Breast epithelium (tissue), 4 donors: ENCODE measurements at places on chromosomes 16 and 17. TPM values are rescaled to one million over a fixed set of nuclear protein-coding genes. Genes with fewer than 3 reads are reported as not detected.

The USH1G gene
- total RNA-seq = not detected

The KRTAP9-2 gene
- total RNA-seq = not detected

The GNAO1 gene
- total RNA-seq = 0.96 TPM

DNA sequence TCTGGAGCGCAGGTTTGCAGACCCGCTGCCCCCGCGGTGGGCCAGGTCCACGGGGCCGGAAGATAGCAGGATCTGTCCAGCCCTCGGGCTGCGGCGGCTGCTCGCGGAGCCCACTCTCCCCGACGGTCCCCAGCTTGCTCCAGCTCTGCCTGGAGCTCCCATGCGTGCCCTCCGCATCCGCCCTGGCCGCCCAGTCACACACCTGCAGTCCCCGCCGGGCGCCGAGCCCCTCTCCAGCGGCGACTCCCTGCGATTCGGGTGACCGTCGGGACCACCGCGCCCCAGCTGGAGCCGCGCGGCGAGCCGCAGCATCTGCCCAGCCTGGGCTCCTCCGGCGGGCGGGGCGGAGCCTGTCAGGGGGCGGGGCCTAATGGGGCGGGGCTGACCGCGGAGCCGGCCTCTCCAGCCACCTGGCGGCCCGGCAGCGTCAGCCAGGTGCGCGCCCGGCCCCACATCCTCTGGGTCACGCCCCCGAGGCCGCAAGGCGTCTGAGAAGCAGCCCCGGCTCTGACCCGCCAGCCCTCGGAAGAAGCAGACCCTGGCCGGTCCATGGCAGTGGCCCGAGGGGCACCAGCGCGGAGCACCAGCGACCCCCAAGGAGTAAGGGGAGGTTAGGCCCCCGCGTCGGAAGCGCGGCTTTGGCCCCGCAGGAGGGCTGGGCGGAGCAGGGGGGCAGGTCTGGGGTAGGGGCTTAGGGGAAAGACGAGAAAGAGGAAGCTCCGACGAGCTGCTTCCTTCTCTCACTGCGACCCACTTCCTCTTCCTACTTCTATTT, at the start of gene PIK3R5:
TSS of gene PIK3R5 (minus strand) at position 314 of the 775 bp plus-strand sequence. CDS start 54,213 bp downstream, outside the sequence.
- DNase-seq = no peak
- H3K36me3 ChIP-seq = no peaks in the 10 kb centered on the region
- H3K27me3 ChIP-seq = peaks cover 6% of the 10 kb centered on the region
- H3K4me1 ChIP-seq = no peaks in the 10 kb centered on the region

GRCh38 chr17:2438823-2439222, 38.0 kb upstream of the MNT start:
- no peaks in the 10 kb centered on the region for H3K36me3 ChIP-seq
- no peaks in the 10 kb centered on the region for H3K27me3 ChIP-seq
- H3K27ac ChIP-seq = no peak overlapping the region
- no peaks in the 10 kb centered on the region for H3K4me1 ChIP-seq
- H3K4me3 ChIP-seq = no peak overlapping the region
- no peak for DNase-seq

DNA sequence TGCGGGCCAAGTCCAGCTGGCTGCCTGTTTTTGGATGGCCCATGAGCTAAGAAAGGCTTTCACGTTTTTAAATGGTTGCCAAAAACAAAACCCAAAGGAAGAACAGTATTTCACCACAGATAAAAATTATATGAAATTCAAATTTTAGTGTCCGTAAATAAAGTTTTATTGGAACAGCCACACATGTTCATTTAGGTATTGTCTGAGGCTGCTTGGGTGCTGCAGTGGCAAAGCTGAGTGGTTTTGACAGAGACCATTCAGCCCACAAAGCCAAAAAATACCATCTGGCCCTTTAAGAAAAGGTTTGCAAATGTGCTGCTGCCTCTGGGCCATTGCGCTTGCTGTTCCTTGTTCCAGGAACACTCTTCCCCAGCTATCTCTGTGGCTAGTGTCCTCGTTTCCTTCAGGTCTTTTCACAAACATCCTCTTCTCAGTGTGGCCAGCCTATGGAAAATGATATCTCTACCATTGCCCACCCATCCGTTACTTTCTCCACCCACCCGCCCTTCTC, 232.9 kb upstream of the CIBAR2 start:
- no peak for DNase-seq
- H3K27me3 ChIP-seq = no peaks in the 10 kb centered on the region
- H3K4me3 ChIP-seq = no peak overlapping the region
- H3K36me3 ChIP-seq = no peaks in the 10 kb centered on the region

GRCh38 chr17:76353004-76353598, 615 bp downstream of the PRPSAP1 start:
- DNase-seq = no peak
- no peaks in the 10 kb centered on the region for H3K4me1 ChIP-seq
- H3K27me3 ChIP-seq = no peaks in the 10 kb centered on the region
- peak overlapping the region; percentile 83 for H3K4me3 ChIP-seq
